Left lung (tissue), 14 donors: ENCODE measurements at places on chromosomes 12 and 14. TPM values are rescaled to one million over a fixed set of nuclear protein-coding genes. Genes with fewer than 3 reads are reported as not detected.

- no peak for DNase-seq
Measured at GRCh38 chr12:79199166-79199565, 334.6 kb downstream of the SYT1 start.

DNA sequence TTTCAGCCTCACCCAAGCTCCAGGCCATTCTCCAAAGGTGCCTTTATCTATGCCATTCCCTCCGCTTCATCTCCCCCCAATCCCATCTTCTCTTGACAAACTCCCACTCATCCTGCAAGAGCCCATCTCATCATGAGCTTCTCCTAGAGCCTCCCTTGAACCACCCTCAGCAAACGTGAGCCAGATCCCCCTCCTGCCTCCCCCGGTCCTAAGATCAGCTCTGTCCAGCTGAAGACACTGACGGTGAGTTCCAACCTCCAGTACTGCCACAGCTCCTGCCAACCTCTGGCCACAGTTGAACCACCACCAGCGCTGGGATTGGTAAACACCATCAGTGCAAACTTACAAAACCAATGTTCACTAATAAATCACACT is 124.6 kb downstream of the BCL11B start:
- no peak for DNase-seq

DNA sequence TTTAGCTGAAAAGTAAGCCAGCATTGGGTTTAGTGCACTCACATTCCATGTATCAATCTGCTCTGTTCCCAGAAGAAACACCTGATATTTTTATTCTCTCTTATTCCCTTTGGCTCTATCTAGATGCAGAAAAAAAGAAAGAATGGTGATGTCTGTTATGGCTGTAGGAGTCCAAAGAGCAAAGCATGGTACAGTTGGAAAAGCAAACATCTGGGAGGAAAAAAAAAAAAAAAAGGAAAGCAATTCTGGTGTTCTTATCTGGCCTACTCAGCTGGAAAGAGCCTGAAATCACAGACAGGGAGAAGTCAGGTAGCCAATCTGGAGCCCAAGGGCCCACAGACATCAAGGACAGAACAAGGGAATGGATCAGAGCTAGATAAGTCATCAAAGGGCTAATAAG is 293.9 kb downstream of the DUSP6 start:
- DNase-seq, result no peak

GPR132 gene
- 1.8 TPM for polyA plus RNA-seq

ZNF26 gene
- 16.7 TPM for polyA plus RNA-seq

P2RX7 gene
- polyA plus RNA-seq, result 2.0 TPM
